ENCODE measurements at places on chromosomes 6 and 20.

GRCh38 chr6:7976485-7977056 is 66.0 kb upstream of the TXNDC5 start:
- no peak for DNase-seq

DNA sequence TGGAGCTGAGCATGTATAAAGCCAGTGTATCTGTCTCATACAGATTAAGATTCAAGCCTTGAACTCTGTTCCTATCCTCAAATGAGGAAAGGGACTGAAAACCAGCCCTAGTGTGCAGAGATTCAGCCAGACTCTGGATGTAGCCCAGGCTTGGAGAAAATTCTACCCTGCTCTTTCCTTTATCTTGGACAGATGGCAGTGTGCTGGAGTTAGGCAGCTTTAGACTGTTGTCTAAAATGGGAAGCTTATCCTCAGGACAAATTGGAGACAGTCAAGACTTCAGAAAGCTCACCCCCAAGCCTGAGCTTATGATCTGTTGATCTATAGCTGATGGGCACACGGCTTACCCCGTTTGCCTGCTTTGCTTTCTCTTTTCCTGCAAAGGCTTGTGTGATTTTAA is 1057.6 kb downstream of the KIF16B start:
- no peak for DNase-seq

- DNase-seq: no peak
Observed at GRCh38 chr6:70903665-70904452, 53.0 kb downstream of the B3GAT2 start.

DNA sequence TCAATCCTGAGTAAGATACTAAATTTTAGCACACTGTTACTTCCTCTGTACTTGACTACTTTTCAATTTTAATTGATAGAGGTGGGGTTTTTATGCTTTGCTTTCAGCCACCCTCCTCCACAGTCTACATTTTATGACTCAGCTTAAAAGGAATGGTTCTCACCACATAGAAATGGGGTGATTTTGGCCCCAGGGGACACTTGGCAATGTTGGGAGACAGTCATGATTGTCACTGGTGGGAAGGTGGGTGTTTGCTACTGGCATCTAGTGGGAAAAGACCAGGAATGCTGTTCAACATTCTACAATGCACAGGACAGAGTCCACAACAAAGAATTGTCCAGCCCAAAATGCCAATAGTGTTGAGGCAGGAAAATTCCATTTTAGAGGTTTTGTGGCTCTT is 71.3 kb downstream of the PCSK2 start:
- no peak for DNase-seq

- DNase-seq: no peak
Observed at GRCh38 chr20:7695051-7695495, 245.2 kb downstream of the HAO1 start.

DNA sequence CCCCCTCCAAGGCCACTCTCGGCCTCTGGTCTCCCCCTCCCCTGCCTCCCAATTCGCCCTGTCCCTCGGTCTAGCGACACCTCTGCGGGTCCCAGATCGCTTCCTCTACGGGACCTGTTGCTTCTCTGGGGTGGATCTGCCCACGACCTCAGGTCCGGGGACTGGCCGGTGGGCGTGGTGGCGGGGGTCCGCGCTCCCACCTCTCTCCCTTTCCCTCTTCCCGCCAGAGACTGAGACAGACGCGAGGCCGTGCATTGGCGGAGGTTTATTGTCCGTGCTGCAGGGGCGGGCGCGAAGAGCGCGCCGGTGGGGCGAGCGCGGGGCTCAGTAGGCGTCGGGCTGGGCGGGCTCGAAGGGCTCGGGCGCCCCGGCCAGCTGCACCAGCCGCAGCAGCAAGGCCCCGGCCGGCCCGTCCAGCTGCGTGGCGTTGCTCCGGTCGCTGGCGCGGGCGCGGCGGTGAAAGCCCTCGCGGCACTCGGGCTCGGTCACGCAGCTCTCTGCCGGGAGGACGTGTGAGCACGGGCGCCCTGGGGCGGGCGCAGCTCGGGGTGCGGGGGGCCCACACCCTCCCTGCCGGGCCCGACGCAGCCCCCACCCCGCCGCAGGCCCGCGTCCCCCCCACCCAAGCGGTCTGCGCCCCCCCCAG is 2.1 kb downstream of the AVP start:
- DNase-seq: peak; percentile 55
